ENCODE measurements at places on chromosomes 11 and 22. TPM values are rescaled to one million over a fixed set of nuclear protein-coding genes. Genes with fewer than 3 reads are reported as not detected.

RCOR2 gene
- total RNA-seq: 9.5 TPM

HEPN1 gene
- not detected for total RNA-seq

TNNT3 gene
- total RNA-seq: 2.0 TPM

MPPED2 gene
- total RNA-seq: 70.5 TPM

TPBGL gene
- under 0.01 TPM for total RNA-seq

IL10RA gene
- 6.7 TPM for total RNA-seq

MSANTD2 gene
- 18.9 TPM for total RNA-seq

IL17REL gene
- total RNA-seq: not detected

SIK2 gene
- total RNA-seq: 12.6 TPM

MOGAT2 gene
- not detected for total RNA-seq

SAA4 gene
- total RNA-seq: not detected

MMP12 gene
- total RNA-seq: not detected

OR51B2 gene
- 0.78 TPM for total RNA-seq

PDGFD gene
- 13.1 TPM for total RNA-seq

THY1 gene
- 25.4 TPM for total RNA-seq

TBX1 gene
- 0.62 TPM for total RNA-seq

RFPL2 gene
- 0.31 TPM for total RNA-seq

IGF2 gene
- total RNA-seq: 25.6 TPM

ZW10 gene
- total RNA-seq: 14.0 TPM

ADAMTS8 gene
- 2.8 TPM for total RNA-seq

WNT7B gene
- 6.6 TPM for total RNA-seq

RTN4R gene
- total RNA-seq: 9.5 TPM

MYH9 gene
- total RNA-seq: 34.6 TPM

SH3BP1 gene
- 1.9 TPM for total RNA-seq

CWF19L2 gene
- 32.8 TPM for total RNA-seq

TMEM223 gene
- total RNA-seq: 15.9 TPM

CBX7 gene
- 6.6 TPM for total RNA-seq

MIOX gene
- total RNA-seq: not detected

MN1 gene
- 24.8 TPM for total RNA-seq

ATP5MG gene
- 67.4 TPM for total RNA-seq

RNH1 gene
- total RNA-seq: 42.1 TPM

SAA2 gene
- 0.31 TPM for total RNA-seq

PHLDA2 gene
- not detected for total RNA-seq

RBMXL2 gene
- total RNA-seq: not detected

RIMBP3B gene
- total RNA-seq: 0.62 TPM

TPP1 gene
- 7.3 TPM for total RNA-seq

BAIAP2L2 gene
- total RNA-seq: not detected

APOBEC3A gene
- total RNA-seq: not detected

KCTD14 gene
- total RNA-seq: 0.78 TPM

CCDC87 gene
- total RNA-seq: 0.62 TPM

LRP4 gene
- 8.3 TPM for total RNA-seq

TRPC6 gene
- 6.9 TPM for total RNA-seq

RASSF10 gene
- 3.4 TPM for total RNA-seq

KRTAP5-10 gene
- total RNA-seq: not detected

HBD gene
- total RNA-seq: not detected

SUSD2 gene
- total RNA-seq: not detected

MYBPC3 gene
- total RNA-seq: not detected

KCNE3 gene
- total RNA-seq: 1.7 TPM

VWA5A gene
- 5.8 TPM for total RNA-seq

SYCE3 gene
- not detected for total RNA-seq

DGCR6 gene
- total RNA-seq: 12.3 TPM

OSBP2 gene
- 27.0 TPM for total RNA-seq

POTEH gene
- not detected for total RNA-seq

PGA5 gene
- not detected for total RNA-seq

Measured in occipital lobe (tissue), 3 donors.